ENCODE measurements at places on chromosomes 6 and 20.
A peak's percentile ranks its signal among the peaks of the same experiment; 100 is the strongest.

GRCh38 chr6:455006-455585 is 63.5 kb downstream of the IRF4 start:
- DNase-seq: no peak

- DNase-seq: no peak
Observed at GRCh38 chr6:73285674-73286283, 22.8 kb upstream of the KHDC1 start.

DNA sequence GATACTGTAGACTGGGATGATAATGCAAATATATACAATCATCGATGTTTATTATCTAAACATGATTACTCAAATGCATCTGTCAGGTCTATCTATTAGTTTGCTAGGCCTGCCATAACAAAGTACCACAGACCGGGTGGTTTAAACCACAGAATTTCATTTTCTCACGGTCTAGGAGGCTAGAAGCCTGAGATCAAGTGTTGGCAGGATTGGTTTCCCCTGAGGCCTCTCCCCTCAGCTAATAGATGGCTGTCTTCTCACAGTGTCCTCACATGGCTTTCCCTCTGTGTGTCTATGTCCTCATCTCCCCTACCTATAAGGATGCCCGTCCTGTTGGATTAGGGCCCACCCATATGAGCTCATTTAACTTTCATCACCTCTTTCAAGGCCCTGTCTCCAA is 512.6 kb upstream of the SLC35B3 start:
- DNase-seq: no peak

GRCh38 chr20:1417273-1417672 is 24.4 kb upstream of the FKBP1A start:
- DNase-seq: no peak

- no peak for DNase-seq
Observed at GRCh38 chr20:9510911-9511310, 3.5 kb upstream of the LAMP5 start.

GRCh38 chr6:25756382-25757363 is 2.1 kb downstream of the SLC17A4 start:
- no peak for DNase-seq

GRCh38 chr6:174036-174435 is 118.3 kb upstream of the DUSP22 start:
- DNase-seq: no peak

DNA sequence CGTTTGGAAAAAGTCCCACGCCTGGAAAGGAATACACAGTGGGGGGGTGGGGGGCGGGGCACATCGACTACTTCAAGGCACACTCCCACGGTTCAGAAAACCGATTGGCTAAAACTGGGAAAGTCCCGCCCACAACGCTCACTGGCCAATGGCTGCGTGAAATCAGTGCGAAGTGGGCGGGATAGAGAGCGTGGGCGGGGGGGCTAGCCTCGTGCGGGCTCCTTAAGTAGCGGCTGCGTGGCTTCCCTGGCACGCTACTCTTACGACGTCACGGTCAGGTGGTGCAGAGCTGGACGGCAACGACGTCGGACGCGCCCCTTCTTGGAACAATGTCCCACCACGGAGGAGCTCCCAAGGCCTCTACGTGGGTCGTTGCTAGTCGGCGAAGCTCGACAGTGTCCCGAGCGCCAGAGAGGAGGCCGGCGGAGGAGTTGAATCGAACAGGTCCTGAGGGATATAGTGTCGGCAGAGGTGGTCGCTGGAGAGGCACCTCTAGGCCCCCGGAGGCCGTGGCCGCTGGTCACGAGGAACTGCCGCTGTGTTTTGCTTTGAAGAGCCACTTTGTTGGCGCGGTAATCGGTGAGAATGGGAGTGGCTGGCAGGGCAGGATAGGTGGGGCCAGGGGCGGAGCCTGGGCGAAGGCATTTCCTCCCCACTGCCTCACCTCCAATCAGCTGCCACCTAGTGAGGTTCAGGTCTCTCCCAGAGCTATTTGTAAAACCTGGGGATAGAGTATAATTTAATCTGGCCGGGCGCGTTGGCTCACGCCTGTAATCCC is at the start of gene DDX43:
TSS of gene DDX43 (plus strand) at position 252 of the 778 bp plus-strand sequence. CDS start at position 330, 78 bp downstream.
- peak; percentile 8 for DNase-seq

GRCh38 chr6:140538926-140539325 is 1164.5 kb upstream of the CITED2 start:
- DNase-seq: no peak

DNA sequence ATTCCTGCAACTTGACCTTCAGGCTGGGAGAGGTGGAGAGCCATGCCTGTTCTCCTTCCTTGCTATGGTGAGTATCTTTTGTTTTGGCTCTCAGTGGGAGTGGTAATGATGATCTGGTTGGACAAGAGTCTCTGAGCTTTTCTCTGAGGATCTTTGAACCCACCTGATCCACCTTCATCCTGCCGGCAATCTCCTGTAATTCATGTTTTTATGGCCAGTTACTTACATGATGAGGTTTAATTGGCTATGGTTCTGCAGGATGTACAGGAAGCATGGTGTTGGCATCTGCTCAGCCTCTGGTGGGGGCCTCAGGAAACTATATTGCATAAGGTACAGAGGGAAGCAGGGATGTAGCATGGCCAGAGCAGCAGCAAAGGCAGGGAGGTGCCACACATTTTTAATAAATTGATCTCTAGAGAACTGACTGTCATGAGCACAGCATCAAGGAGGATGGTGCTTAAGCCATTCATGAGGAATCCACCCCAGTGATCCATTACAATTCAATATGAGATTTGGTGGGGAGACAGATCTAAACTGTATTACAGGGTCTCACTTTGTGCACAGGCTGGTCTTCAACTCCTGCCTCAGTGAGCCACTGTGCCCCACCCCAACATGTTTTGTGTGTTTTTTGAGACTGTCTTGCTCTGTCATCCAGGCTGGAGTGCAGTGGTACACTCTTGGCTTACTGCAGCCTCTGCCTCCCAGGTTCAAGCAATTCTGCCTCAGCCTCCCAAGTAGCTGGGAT is 10.0 kb downstream of the HSPA1B start:
- DNase-seq: no peak

DNA sequence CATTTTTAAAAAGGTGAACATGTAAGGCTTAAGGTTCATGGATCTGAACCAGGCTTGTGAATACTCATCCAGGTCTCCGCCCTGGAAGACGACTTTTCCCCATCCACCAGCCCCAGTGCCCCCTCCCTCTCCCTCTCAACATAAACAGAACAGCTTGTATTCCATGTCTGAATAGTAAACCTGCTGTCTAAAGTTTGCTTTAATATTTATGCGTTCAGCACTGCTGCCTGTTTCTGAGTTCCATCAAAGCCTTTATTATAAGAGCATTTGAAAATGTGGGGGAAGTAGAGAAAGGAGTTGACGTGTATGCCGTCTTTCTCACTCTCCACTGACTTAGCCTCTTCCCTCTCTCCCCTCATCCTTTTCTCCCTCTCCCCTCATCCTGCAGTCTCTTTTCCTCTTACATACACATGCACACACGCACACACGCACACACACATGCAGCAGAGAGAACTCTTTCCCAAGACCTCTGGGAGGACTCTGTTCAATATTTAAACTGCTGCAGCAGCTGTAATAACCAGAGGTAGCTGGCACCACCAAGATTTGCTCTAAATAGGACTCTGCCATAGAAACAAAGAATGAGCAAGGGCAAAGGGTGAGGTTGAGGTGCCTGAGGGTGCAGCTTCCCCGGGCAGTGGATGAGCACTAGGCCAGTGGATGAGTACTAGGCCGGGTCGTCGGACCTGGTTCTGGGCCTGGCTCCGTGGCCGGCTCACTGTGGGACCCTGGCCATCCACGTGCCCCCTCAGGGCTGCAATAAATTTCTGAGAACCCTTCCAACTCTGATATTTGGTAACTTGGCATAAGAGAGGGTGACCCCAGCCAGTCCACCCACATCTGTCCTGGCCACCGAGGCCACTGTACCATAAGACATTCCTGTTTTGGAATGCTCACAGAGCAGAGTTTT is 35.4 kb upstream of the VSTM2L start:
- DNase-seq: no peak

DNA sequence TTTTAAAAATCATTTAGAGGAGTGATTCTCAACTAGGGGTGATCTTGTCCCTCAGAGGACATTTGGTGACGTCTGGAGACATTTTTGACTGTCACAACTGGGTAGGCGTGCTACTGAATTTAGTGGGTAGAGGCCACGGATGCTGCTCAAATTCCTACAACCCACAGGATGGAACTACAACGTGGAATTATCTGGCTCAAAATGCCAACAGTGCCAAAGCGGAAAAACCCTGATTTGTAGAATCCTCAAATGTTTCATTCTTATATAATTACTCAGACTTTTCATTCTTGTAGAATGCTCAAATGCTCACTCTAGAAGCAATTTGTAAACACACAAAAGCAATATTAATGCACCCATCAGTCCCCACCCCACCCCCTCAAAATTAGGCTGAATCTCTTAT is 229.8 kb downstream of the ZMYND8 start:
- no peak for DNase-seq

DNA sequence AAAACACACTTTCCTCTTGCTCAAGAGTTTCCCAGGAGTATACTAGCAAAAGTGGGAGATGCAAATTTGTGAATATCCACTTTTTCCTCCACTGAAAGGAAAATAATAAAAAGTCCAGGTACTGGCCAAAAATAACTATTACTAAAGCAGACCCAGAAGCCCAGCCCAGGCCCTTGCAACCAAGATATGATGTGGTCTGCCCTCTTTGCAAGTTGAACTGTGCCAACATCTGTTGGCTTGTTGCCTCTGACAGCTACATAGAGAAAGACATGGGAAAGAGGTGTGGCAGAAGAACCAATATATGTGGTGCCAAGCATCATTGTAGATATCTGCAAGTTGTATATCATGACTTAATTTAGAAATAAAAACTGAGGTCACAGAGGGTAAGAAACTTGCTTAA is 78.4 kb upstream of the JAG1 start:
- no peak for DNase-seq

DNA sequence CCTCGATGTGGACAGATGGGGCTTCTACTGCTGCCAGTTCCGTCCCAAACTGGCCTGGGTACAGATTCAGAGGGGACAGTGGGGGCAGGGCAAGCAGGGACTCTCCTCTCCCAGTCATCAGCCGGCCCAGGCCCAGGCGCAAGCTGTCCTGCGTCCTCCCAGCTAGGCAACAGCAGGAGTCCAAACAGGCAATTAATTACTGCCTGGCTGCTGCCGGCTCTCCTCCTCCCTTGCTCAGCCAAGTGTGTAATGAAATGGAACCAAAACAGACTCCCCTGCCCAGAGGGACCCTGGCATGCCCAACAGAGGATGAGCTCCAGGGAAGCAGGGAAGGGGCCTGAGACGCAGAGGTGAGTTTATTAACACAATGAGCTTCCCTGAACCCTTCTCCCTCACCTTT is 17.8 kb upstream of the SLC32A1 start:
- DNase-seq: no peak

DNA sequence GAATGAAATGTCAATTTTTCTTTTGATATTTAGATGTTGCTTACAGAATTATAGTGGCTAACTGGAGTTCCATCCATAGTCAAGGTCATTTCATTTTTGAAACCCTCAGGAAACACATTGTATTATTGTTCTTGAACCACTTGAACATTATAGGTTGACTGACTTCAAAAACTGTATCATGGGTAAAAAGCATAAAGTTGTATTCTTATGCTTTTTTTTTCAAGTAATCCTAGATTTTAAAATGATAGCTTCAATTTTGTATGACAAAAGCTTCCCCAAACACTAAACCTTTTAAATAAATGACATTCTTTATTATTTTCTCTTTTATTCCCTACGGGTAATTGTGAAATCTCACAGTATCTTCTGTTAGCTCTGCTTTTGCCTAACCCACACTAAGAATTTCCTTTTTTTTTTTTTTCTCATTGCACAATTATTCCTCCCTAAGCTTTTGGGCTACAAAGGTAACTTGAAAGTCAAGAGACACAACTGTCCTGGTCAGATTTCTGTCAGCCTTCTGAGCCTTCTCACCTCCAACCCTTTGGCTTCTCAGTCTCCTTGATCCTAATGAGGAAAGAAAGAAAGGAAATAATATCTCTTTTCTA is 36.9 kb upstream of the LAMA4 start:
- no peak for DNase-seq

GRCh38 chr20:19973961-19974629 is 43.1 kb upstream of the NAA20 start:
- no peak for DNase-seq

- no peak for DNase-seq
Observed at GRCh38 chr6:75532521-75532920, 38.9 kb upstream of the FILIP1 start.

GRCh38 chr6:117481278-117481925 is 1.1 kb upstream of the DCBLD1 start:
- DNase-seq: no peak

GRCh38 chr6:166466178-166467122 is 83.7 kb upstream of the MPC1 start:
- no peak for DNase-seq

- no peak for DNase-seq
Observed at GRCh38 chr20:61728326-61728725, 337.4 kb downstream of the TAF4 start.

DNA sequence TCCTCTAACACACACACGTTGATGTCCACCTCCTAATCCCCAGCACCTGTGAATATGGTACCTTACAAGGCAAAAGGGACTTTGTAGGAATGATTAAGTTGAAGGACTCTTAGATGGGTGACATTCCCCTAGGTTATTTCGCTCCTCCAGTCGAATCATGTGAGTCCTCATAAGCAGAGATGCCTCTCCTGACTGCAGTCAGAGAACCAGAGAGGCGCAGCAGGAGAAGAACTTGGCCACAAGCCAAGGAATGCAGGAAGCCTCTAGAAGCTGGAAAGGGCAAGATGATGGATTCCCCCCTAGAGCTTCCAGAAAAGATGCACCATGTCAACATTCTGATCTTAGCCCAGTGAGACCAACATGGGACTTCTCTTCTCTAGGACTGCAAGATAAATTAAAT is 133.1 kb upstream of the PTPRT start:
- DNase-seq: no peak

DNA sequence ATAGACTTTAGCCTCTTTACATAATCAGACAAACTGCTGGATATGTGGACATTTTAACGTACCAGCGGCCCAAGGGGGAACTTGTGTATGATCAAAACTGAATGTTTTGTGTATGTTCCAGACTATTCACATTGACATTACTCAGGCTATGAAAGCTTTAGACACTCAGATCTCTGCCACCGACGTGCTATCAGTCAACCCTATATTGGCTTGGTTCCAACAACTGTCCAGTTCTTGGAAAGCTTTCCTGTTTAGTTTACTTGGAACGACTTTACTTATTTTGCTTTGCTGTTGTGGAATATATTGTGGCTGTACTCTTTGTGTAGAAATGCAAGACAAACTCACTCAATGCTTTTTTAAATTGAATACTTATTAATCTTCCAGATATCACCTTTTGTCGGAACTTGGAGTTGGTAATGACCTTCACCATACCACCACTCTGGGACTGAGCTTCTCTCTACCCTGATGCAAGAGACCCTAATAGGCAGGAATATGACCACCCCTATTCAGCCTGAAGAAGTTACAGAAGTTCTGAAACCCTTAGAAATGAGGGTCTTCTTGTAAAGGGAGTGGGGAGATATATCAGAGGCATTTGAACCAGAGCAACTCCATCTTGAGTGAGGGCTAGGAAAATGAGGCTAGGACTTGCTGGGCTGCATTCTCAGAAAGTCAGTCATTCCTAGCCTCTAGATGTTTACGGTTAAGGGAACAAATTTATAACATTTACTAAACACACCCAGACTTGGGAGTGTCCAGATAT is 49.0 kb upstream of the PAX1 start:
- no peak for DNase-seq

GRCh38 chr20:51360451-51361201 is 181.9 kb downstream of the NFATC2 start:
- no peak for DNase-seq
